ENCODE measurements at places on chromosomes 2 and 18.

DNA sequence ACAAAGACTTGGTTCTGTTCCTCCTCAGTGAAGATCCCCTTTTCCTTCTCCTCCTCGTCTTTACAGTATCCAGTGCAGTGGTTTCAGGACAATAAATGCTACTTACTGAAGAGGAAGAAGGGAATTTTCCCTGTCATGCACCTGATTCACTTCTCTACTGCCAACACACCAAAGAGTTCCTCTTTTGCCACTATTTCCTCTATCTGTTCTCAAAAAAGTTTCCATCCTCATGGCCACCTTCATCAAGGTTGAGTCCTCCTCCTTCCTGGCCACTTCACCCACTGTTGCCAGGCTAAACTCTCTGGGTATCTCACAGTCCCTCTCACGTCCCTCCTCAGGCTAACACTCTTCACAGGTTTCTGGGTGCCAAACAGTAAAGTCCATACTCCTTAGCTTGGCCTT is 41.7 kb downstream of the PLEKHM3 start:
- DNase-seq, result no peak

GRCh38 chr18:45938488-45938935 is 28.6 kb downstream of the EPG5 start:
- DNase-seq, result no peak

- DNase-seq, result no peak
These were observed 256.5 kb downstream of the CELF4 start for GRCh38 chr18:37309059-37309458.

DNA sequence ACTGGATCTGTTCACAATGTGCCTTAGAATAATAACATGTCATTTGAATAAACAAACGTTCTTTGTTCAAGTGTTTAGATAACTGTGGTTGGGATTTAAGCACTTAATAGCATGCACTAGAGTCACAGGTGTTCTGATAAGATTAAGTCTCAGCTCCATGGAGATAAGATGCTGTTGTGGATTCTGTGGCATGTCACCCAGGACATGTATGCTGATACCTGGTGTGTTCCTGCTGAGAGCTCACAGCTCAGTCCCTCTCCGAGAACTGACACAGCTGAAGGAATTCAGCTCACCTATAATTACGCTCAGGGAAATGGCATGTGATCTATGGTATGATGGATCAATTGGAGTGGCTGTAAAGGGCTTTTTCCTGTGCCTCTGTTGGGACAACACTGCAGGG is 75.4 kb upstream of the ST6GAL2 start:
- DNase-seq, result no peak

DNA sequence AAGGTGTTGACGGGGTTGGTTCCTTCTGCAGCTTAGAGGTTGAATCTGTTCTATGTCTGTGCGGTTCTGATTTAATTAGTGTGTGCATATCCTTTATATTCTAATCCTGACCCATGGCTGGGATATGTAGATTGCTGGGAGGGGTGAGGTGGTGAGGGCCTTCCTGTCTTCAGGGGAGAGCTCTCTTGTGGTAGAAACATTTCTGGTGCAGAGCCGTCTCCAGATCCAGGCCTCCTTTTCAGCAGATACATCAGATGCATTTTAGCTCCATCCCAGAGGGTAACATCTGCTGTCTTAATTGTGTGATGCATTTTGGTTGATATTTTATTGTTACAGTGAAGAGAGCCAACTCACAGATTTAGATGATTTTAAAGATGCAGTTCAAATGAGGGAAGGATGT is 227.8 kb downstream of the AGAP1 start:
- DNase-seq, result no peak

GRCh38 chr18:24000613-24001490 is 13.7 kb upstream of the TTC39C start:
- DNase-seq, result no peak

DNA sequence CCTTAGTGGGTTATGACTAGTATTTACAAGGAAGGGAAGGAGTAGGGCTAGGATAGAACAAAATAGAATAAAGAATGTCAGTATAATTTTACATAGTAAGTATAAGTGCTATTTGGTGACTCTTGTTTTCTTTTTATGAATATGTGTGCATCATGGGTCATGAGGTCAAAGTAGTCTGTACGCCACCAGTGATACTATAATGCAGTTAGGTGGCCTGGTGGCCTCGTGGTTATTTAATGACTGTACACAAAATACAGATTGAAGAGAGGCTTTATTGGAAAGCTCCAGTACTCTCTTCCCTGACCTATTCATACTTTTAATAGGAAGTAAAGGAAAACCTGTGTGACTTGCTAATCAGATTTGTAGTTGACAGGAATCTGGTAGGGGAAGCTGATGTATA is 27.3 kb downstream of the CAB39 start:
- no peak for DNase-seq

DNA sequence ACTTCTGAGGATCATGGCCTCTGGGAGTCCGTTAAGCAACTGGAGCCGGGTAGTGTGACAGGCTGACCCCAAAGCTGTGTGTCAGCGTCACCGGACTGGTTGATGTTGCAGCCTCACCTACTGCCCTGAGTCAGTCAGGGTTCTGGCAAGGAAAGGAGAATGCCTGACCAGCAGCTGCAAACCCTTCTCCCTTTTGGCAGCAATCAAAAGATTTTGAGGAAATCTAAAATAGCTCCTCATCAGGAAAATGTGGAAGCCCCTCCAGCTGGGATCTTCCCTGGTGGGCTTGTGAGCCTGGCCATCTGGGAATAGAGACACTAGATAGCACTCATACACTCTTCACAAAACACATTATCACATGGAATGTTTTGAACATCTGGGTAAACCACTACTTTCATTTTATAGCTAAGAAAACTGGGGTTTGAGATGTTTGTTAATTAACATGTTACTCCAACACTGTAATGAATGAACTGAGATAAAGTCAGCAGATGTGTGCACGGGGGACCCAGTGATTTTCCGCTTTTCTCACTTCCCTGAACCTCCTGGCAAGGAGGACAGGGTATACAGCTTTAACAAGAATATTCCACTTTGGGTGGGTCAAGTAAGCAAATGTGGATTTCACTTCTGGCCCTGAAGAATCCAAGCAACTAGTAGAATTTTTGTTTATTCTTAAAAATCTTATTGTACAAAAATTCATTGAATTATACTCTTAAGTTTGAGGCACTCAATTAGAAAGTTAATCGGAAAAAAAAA is 24.7 kb downstream of the CLUL1 start:
- no peak for DNase-seq

DNA sequence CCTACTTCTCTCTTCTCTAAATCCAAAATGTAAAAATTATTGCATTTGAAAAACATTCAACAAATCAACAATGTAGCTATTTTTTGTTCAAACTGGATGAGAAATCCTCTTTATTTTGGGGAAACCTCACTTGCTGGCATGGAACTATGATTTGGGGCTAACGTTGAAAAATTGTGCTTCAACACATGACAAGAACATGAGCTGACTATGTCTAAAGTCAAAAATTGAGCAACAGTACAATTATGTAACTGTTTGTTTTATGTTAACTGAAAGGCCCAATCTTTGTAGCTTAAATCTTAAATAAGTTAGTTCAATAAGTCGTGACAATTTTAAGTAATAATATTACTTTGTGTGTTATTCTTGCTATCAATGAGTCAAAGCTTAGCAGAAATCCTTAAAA is 67.3 kb downstream of the TMEFF2 start:
- no peak for DNase-seq

DNA sequence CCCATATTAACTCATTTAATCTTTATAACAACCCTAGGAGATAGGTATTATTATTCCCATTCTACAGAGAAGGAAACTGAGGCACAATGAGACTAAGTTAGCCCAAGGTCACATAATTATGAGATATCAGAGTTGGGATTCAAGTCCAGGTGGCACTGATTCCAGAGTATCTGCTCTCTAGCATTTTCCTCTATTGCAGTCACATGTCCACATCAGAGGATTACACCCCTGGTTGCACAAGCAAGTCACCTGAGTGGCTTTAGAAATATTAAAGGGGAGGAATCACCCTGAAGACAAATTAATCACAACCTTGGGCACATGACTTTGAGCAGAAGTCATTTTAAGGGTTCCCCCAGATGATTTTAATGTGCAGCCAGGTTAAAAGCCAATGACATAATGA is 23.8 kb downstream of the SRD5A2 start:
- DNase-seq, result no peak

- DNase-seq, result no peak
These were observed 1603.6 kb upstream of the NXPH2 start for GRCh38 chr2:140383781-140384180.

GRCh38 chr2:27038631-27039339 is 6.0 kb downstream of the TMEM214 start:
- no peak for DNase-seq

DNA sequence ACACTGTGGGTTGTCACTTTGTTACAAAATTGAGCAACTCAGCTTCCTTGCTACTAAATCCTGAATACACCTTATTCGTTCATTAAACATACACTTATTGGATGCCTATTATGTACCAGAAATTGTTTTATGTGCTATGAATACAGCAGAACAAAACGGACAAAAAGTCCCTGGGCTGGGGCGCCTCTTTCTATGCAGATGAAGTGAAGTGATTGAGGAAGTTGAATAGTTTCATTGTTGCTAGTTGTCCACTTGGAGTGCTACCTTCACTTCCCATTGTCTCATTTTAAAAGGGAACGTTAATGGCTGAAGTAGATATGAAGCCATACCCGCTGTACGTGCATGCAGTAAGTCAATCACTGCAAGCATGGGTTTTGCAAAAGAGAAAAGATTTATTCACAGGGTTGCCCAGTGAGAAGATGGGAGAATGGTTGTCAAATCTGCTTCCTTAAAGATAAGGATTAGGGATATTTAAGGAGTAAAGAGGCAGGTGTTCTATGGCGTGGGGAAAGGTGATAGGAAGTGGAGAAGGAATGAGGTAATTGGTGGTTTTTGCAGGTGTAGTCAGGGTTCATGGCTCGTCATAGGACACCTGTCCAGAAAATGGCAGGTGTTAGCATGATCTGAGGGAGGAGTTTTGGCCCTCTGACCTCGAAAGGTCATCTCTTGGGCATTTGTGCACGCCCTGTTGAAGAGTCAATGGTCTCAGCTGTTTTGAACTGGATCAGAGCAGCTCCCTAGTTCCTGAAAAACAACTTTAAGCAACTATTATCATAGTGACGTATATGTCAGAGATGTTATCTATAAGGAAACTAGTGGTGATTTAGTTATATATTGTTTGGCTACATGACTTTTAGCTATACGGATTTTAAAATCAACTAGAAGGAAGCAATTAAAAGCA is 23.5 kb downstream of the TRPM8 start:
- DNase-seq, result no peak

DNA sequence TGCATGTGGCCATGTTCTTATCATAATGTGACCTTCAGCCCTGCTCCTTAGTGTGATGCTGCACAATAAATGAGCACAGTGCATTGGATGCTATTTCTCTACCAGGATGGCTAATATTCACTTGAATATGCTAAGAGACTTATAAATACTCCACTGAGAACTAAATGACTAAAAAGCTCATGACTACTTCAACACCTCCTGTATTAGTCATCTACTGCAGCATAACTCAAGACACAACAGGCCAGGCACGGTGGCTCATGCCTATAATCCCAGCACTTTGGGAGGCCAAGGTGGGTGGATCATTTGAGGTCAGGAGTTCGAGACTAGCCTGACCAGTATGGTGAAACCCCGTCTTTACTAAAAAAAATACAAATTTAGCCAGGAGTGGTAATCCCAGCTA is 213.4 kb downstream of the RND3 start:
- no peak for DNase-seq

- no peak for DNase-seq
These were observed 371.9 kb upstream of the VRK2 start for GRCh38 chr2:57674743-57675142.

GRCh38 chr2:48452108-48452507 is 77.8 kb upstream of the STON1 start:
- DNase-seq, result no peak

DNA sequence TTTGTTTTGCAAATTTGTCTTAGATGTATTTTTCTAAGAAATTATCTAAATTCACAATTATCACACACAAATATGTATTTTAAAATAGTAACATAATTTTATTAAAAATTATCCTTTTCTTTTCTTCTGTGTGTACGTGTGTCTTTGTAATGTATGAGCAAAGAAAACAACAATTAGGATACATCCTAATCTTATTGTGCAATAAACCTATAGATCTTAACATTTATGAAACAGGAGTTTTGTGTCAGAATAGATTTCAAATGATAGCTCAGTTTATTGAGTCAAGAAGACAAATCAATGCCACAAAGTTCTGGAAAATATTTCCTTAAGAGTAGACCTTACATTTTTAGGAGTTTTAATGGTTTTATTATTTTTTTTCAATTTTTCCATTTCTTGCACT is 212.2 kb downstream of the KCNJ3 start:
- no peak for DNase-seq

GRCh38 chr2:45988879-45989278 is 308.3 kb upstream of the EPAS1 start:
- DNase-seq, result no peak

DNA sequence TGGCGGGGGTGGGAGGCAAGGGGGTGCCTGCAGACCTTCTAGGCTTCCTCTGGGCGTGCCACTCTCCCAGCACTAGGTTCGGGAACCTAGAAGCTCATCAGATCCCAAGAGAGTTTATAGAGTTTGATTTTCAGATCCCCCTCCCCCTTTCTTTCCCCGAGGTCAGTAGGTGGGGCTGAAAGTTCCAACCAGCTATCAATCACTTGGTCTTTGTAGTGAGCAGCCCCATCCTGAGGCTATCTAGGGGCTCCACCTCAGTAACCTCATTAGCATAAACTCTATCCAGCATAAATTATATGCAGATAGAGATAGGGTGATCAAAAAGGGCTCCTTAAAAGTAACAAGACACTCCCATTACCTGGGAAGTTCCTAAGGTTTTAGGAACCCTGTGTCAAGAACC is 32.8 kb downstream of the ERLEC1 start:
- no peak for DNase-seq

DNA sequence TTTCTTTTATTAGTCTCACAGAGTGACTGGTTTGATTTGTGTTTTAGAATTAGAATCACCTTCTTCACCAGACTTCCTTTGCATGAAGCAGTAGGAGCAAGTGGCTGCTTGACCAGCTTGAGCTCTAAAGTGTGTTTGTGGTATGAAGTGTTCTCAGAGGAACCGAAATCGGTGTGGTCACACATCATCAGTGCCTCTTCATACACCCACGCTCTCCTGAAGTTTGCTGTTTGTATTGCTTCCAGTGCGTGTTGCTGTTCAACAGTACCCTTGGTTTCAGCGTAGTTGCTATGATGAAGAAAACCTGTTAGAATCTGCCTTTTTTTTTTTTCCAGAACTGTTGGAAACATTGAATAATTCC is 77.9 kb downstream of the LIMS1 start:
- peak; percentile 72 for DNase-seq

Data from stimulated activated effector memory CD8-positive, alpha-beta T cell treated with anti-CD3 and anti-CD28 coated beads, Interleukin-12 subunit alpha, Interleukin-12 subunit beta, amount 100 ng/mL, for 72 hours (primary cell).